ENCODE measurements at places on chromosomes 5 and 9.

DNA sequence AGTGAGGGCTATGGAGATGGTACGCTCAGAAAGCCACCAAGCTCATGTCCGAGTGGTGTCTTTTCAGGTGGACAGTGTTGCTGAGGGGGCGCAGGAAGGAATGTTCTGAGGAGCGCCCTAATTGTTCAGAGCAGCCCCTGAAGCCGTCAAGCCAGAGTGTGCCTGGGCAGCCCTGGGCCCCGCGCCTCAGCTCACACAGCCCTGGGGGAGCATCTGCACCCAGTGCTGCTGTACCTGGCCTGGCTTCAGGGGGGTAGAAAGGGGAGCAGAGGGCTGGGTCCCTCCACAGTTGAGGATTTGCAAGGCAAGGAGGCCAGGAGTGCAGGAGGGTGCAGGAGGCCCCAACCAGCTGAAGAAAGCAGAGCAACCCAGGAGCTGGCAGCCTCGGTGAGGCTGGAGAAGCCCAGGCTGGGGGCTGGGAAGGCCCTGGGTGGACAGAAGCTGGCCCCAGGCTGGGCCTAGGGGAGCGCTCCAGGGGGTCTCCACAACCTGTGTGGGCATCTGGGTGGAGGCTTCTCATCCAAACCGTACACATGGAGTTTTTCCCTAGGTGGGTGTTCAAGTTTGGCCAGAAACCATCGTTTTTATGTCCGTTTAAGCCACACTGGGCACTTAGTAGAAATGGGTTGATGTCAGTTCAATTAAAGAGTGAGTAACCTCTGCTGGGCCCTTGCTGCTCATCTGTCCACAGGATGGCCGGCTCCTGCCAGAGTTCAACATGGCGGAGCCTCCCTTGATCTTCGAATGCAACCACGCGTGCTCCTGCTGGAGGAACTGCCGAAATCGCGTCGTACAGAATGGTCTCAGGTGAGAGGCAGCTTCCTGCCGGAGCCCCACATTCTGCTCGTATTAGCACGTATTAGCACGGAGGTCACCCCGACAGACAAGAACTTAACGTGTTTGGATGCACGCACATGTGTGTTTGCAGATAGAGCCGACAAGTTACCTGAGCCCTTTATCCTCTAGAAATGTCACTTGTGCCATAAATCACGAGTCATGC, 62.0 kb upstream of the CACNA1B start:
- peaks cover 28% of the 10 kb centered on the region for H3K36me3 ChIP-seq
- H3K27me3 ChIP-seq, result no peaks in the 10 kb centered on the region
- DNase-seq, result no peak

GRCh38 chr9:91427873-91428272, 4.2 kb upstream of the NFIL3 start:
- no peak overlapping the region for H3K4me3 ChIP-seq
- DNase-seq, result no peak
- no peaks in the 10 kb centered on the region for H3K27me3 ChIP-seq
- peaks cover 3% of the 10 kb centered on the region for H3K4me1 ChIP-seq
- no peaks in the 10 kb centered on the region for H3K36me3 ChIP-seq

- peak overlapping the region; percentile 18 for H3K27ac ChIP-seq
- peaks cover 21% of the 10 kb centered on the region for H3K36me3 ChIP-seq
- H3K27me3 ChIP-seq, result no peaks in the 10 kb centered on the region
- peaks cover 11% of the 10 kb centered on the region for H3K4me1 ChIP-seq
- no peak overlapping the region for H3K4me3 ChIP-seq
Measured at GRCh38 chr5:32420506-32420905, 24.0 kb downstream of the ZFR start.

DNA sequence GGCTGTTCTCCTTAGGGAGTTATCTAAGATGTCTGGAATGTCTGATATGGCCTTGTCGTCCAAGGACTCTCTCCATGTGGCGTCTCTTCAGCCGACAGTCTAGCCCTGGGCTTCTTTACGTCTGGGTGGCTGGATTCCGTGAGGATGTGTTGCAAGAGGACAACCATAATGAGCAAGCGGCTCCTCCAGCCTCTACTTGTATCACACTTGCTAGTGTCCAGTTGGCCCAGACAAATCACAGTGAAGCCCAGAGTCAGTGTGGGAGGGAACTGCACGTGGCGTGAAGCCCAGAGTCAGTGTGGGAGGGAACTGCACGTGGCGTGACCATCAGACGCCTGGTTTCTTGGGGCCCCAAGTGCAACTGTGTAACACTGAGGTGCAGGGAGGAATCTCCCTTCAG, 61.1 kb downstream of the COL23A1 start:
- H3K4me3 ChIP-seq, result no peak overlapping the region
- no peak overlapping the region for H3K27ac ChIP-seq
- no peaks in the 10 kb centered on the region for H3K4me1 ChIP-seq
- no peaks in the 10 kb centered on the region for H3K36me3 ChIP-seq
- no peaks in the 10 kb centered on the region for H3K27me3 ChIP-seq

GRCh38 chr5:150503977-150504620, 3.8 kb upstream of the NDST1 start:
- DNase-seq, result peak; percentile 57
- peaks cover 41% of the 10 kb centered on the region for H3K4me1 ChIP-seq
- H3K4me3 ChIP-seq, result no peak overlapping the region
- no peak overlapping the region for H3K27ac ChIP-seq
- H3K36me3 ChIP-seq, result no peaks in the 10 kb centered on the region
- H3K27me3 ChIP-seq, result no peaks in the 10 kb centered on the region

DNA sequence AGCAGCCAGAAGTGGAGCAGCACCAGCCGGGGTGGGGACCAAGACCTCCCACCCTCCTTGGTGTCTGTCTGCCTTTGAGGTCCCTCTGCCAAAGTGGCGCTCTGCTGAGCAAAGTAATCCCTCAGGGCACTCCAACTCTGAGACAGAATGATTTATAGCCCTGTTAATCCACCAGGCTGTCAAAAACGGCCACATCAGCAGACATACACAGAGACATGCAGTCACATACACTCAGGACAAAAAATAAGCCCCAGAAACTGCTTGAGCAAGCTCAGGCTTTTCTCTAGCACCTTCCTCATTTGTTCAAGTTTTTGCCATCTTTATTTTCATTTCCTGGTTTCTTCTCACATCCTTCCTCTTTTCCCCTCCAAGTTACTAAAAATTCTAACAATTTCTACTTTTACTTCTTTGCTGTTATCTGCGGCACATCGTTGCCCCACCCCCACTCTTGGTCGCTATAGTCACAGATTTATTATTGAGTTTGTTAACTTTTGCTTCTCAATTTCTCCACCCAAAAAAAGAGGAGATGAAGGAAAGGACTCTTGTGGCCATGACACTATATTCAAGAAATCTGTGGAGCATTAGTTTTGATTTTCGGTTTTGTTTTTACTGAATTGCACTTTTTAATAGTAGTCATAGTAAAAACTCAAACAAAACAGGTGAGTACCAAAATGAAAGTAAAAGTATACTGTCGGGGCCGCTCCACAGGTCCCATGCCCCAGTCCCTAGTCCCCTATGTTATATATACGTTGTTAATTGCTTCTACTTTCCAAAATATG, 17.4 kb upstream of the ADRB2 start:
- no peak overlapping the region for H3K4me3 ChIP-seq
- H3K27me3 ChIP-seq, result no peaks in the 10 kb centered on the region
- peaks cover 60% of the 10 kb centered on the region for H3K4me1 ChIP-seq
- H3K27ac ChIP-seq, result peak overlapping the region; percentile 90

DNA sequence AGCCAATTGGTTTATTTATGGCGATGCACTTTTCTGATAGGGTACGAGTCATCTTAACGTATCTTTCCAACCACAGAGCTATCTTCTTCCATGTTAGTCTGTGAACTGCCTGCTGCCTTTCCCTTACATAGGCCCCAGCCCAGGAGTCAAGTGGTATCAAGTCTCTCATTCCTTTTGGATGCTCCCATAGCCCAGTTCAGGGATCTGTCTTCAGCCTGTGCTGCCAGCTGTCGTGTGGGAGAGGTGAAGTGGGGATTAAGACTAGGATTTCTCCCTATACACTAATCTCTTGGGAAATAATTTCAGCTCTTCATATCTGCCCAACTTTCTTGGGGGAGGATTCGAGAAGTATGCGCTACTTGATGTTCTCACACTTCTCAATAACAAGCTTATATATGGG, 475.7 kb downstream of the EBF1 start:
- no peaks in the 10 kb centered on the region for H3K4me1 ChIP-seq
- no peak overlapping the region for H3K4me3 ChIP-seq
- DNase-seq, result no peak
- H3K27me3 ChIP-seq, result peaks cover 47% of the 10 kb centered on the region

DNA sequence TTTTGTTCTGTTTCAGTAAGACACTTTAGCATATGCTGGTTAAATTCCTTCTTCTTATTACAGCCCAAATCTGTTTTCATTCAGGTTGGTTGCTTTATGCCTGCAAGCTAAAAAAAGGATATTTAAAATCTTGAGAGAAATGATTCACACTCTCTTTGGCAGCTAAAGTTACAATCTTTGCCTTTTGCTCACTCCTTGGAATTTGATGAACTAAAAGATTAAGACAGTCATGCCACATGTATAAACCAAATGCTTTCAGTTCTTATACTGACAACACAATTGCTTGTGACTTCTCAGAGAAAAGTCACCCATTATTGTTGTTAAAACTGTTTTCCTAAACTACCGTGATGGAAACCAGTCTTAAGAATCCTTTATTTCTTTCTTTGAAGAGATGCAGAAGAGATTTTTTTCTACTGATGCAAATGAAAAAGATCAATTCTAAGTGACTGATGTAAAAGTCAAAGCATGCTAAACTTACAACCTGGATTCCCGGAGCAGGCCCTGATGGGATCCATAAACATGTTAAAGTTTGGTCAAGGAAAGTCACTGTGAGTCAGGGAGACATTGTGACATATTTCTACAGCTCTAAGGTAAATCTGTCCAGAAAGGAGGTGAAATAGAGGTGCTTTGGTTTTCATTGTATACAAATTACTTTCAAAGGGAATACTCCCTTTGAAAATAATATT, 144.2 kb upstream of the CDH10 start:
- no peaks in the 10 kb centered on the region for H3K27me3 ChIP-seq
- DNase-seq, result no peak
- no peaks in the 10 kb centered on the region for H3K36me3 ChIP-seq
- no peak overlapping the region for H3K27ac ChIP-seq
- H3K4me1 ChIP-seq, result no peaks in the 10 kb centered on the region

- DNase-seq, result no peak
- no peaks in the 10 kb centered on the region for H3K27me3 ChIP-seq
- no peak overlapping the region for H3K4me3 ChIP-seq
- H3K4me1 ChIP-seq, result no peaks in the 10 kb centered on the region
Measured at GRCh38 chr9:121133104-121133816, 58.5 kb downstream of the CNTRL start.

DNA sequence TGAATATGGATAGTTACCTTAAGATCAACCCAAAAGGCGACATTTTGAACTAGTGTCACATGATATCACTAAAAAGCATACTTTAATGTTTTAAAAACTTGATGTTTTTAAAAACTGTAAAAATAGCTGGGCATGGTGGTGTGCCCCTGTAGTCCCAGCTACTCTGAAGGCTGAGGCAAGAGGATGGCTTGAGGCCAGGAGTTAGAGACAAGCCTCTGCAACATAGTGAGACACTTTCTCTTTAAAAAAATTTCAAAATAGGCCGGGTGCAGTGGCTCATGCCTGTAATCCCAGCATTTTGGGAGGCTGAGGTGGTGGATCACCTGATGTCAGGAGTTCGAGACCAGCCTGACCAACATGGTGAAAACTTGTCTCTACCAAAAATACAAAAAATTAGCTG, 129.5 kb downstream of the NPR3 start:
- H3K4me3 ChIP-seq, result no peak overlapping the region
- H3K36me3 ChIP-seq, result no peaks in the 10 kb centered on the region
- H3K4me1 ChIP-seq, result peaks cover 7% of the 10 kb centered on the region
- H3K27ac ChIP-seq, result no peak overlapping the region

- no peaks in the 10 kb centered on the region for H3K36me3 ChIP-seq
- H3K27me3 ChIP-seq, result no peaks in the 10 kb centered on the region
- no peak for DNase-seq
- H3K4me3 ChIP-seq, result no peak overlapping the region
- no peaks in the 10 kb centered on the region for H3K4me1 ChIP-seq
- H3K27ac ChIP-seq, result no peak overlapping the region
Measured at GRCh38 chr9:32918628-32919027, 82.8 kb downstream of the APTX start.

- no peaks in the 10 kb centered on the region for H3K4me1 ChIP-seq
- H3K27ac ChIP-seq, result no peak overlapping the region
- H3K36me3 ChIP-seq, result no peaks in the 10 kb centered on the region
- H3K4me3 ChIP-seq, result no peak overlapping the region
Measured at GRCh38 chr9:121937240-121937639, 155.9 kb downstream of the TTLL11 start.

DNA sequence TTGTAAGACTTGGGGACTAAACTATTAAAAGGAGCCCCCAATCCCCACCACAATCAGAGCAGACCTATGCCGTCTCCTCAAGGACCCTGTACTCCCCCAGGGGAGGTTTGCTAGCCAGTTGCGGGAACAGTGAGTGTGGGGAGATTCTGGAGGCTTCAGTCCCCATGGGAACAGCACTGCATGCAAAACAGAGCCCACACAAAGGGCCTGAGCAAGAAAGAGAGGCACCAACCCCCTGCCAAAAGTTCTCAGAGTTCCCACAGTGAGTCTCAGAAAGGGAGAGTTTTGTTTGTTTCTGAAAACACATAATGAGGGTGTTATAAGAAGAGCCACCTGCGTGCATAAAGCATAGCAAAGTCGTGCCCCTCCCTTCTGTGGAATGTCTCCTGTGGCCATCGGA, 56.6 kb downstream of the CFAP90 start:
- no peak for DNase-seq
- no peak overlapping the region for H3K4me3 ChIP-seq
- H3K4me1 ChIP-seq, result no peaks in the 10 kb centered on the region
- no peak overlapping the region for H3K27ac ChIP-seq

GRCh38 chr9:115972843-115973595, 180.6 kb upstream of the PAPPA start:
- DNase-seq, result no peak
- H3K36me3 ChIP-seq, result no peaks in the 10 kb centered on the region
- no peaks in the 10 kb centered on the region for H3K4me1 ChIP-seq
- no peaks in the 10 kb centered on the region for H3K27me3 ChIP-seq
- H3K27ac ChIP-seq, result no peak overlapping the region
- H3K4me3 ChIP-seq, result no peak overlapping the region

DNA sequence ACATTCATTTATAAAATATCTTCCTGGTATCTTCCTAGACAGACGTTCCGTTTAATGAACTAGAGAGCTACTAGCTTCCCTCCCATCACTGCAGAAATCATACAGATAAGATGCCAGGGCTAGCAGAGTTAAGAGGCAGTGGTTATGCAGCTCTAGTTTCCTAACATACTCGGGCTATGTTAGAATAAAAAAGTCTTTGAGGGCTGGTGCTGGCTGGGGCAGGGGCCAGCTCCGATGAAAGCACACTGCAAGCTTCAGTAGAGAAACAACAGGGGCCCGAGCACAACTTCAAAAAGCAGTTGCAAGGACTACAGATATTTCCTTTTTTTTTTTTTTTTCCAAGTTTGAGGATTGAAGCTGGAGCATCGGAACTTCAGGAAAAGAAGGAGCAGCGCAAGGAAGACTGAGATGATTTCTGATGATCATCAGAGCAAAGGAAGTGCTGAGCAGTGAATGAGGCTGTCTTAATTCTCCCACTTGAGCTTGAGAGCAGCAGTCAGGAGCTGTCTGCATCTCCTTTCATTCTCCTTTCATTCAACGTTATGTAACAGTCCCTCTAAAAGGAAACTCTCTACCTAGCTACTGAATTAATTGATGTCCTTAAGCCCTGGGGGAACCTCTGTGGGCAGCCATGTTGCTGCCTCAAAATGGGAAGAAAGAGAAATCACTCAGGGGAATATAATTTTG, 47.6 kb upstream of the ADCY2 start:
- H3K36me3 ChIP-seq, result no peaks in the 10 kb centered on the region
- peak; percentile 15 for DNase-seq
- H3K27me3 ChIP-seq, result no peaks in the 10 kb centered on the region
- no peak overlapping the region for H3K4me3 ChIP-seq
